ENCODE measurements at places on chromosomes 1 and 21. TPM values are rescaled to one million over a fixed set of nuclear protein-coding genes. Genes with fewer than 3 reads are reported as not detected.

DNA sequence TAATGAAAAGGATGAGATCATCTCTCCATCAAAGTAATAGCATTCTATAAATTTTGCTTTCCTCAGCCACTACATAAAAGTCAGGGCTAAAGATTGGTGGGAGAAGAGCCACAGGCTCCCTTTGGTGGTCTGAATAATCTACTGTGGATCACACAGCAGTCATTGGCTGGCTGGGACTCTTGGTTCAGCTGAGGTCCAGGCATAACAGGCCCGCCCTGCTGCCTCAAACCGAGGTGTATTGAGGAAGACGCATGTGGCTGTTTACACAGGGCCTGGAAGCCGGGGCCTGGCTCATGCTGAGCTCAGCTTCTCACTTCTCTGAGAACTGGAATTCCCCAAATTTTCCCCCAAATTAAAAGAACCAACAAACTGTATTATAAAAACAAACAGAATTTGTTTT, 139.2 kb downstream of the PTPRC start:
- H3K4me3 ChIP-seq: no peak overlapping the region
- no peak for DNase-seq
- H3K36me3 ChIP-seq: no peaks in the 10 kb centered on the region
- no peaks in the 10 kb centered on the region for H3K4me1 ChIP-seq
- no peaks in the 10 kb centered on the region for H3K27me3 ChIP-seq

- H3K36me3 ChIP-seq: no peaks in the 10 kb centered on the region
- H3K4me1 ChIP-seq: no peaks in the 10 kb centered on the region
- H3K27me3 ChIP-seq: no peaks in the 10 kb centered on the region
Observed at GRCh38 chr1:200774311-200774710, 35.6 kb downstream of the CAMSAP2 start.

DNA sequence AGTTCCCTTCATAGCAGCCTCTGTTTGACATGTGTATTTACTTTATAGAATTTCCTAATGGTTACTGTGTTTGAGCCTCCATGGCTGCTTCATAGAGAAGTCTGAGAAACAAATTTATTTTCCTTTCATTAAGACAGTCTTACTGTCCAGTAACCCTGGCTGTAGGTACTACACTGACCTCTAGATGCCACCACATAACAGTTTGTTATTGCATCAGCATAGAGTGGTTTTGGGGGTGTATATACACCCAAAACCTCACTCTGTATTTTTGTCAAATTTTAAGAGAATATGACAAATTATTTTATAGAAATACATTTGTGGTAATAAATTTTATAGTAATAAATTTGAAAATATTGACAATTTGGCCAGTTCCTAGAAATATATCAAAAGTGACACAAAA, 57.3 kb downstream of the OBSCN start:
- H3K27ac ChIP-seq: no peak overlapping the region
- DNase-seq: no peak
- no peaks in the 10 kb centered on the region for H3K36me3 ChIP-seq
- no peaks in the 10 kb centered on the region for H3K4me1 ChIP-seq

The GPX7 gene
- 21.4 TPM for total RNA-seq

The SLC9C2 gene
- not detected for total RNA-seq

The IGSF9 gene
- total RNA-seq: 0.15 TPM

The IER5 gene
- total RNA-seq: 98.1 TPM

The CASQ1 gene
- total RNA-seq: not detected

The ORC1 gene
- total RNA-seq: 1.3 TPM
